Glutamatergic neuron (in vitro differentiated cells): ENCODE measurements at places on chromosomes 7 and 10.

- no peak for DNase-seq
These were observed 830.4 kb upstream of the COBL start for GRCh38 chr7:52146871-52147634.

DNA sequence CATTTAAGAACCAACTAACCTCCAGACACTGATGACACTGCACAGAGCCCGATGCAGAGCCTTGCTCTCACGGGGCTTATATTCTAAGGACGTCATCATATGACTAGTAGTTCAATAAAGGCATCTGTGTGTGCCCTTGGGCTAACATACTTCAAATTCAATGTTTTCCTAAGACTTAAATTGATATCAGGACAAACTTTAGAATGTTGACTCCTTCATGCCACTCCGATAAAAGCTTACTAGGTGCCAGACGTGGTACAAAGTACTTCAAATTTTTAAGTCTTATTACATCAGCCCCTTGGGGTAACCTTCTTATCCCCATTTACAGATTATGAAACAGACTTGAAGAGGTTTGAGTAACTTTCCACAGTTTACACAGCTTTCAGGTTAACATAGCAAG is 191.1 kb upstream of the PLXNA4 start:
- DNase-seq: no peak

DNA sequence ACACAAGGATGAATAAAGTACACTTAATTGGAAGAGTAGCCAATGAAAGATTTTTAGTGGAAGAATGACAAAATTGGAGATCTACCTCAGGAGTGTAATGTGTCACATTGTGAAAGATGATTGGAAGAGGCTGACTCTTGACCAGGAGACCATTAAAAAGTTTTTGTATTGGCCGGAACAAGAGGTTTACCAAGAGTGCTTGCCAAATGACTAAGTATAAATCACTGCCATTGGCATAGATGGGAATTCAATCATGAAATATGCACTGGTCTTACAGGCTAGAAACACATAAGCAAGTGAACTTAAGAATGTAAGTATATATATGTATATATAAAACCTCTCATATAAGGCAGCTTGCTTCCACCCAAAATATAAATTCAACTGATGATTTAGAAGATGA is 58.7 kb upstream of the TFEC start:
- no peak for DNase-seq

DNA sequence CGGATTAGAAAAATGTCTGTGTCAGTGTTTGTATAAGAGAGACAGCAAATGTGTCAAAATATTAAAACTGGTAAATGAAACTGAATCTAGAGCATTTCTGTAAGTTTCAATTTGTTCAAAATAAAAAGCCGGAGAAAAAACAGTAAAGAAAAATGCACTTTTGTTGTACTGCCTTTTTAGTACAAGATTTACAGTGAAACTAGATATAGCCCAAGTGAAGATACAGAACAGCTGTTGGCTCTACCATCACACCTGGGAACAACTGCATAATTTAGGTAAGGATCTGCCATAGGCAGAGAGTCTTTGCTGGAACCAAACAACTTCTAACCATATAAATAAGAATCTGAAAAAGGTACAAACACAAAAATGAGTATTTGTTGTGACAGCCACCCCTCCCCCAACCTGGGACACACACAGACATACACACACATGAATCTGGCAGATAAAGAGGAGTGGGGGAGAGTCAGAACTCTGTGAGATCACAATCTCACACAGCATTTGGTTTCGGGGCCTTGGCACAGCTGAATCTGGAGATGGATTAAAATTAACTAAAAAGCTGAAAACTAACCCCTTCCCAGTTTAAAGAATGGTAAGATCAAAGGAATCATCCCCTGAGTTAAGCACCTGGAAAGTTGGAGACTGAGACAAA is 54.8 kb downstream of the DPY19L1 start:
- DNase-seq: no peak

- no peak for DNase-seq
These were observed 66.8 kb downstream of the CD36 start for GRCh38 chr7:80705130-80705781.

DNA sequence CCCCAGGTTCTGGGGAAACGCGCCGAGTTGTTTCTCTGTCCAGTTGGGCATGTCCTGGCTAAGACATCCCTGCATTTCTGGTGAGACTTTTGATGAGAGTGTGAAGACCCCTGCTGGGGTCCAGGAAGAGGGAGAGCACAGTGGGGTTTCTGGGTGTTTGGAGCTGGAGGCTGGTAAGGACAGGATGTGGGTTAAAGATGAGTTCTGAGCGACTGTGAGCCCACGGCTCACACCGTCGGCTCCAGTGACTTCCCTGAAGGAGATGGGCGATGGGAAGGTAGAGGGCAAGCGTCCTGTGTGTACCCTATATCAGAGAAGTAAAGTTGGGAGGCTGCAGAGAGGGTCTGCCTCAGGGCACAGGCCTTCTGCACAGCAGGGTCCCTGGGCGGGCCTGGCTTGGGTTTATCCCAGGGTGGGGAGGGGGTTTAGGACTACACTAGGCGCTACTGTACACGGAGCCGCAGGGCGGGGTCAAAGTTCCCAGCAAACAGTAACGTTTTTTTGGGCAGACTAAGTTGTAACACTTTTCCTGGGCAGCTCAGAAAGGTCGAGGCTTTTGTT is 3.6 kb downstream of the EMX2 start:
- no peak for DNase-seq

- no peak for DNase-seq
These were observed 3.7 kb downstream of the MEOX2 start for GRCh38 chr7:15682751-15683245.

DNA sequence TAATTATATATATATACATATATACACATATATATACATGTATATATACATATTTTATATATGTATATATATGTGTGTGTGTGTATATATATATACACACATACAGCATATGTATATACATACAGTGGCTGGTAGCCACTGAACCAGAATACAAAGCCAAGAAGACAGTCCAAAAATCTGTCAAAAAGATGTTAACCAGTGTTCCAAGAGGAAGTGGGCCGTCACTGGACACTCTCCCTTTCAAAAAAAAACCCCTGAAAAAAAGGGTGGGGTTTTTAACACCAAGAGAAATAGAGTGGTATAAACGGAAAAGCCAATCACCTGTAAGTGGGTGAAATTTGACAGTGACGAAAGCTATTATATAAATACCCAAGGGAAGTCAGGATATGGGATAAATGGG is 31.1 kb upstream of the C1GALT1 start:
- DNase-seq: no peak

- DNase-seq: peak; percentile 1
These were observed 23.7 kb upstream of the LIMK1 start for GRCh38 chr7:74059681-74060588.

- peak; percentile 25 for DNase-seq
These were observed 4.2 kb downstream of the MKX start for GRCh38 chr10:27741173-27742091.

- no peak for DNase-seq
These were observed 52.3 kb downstream of the FOXP2 start for GRCh38 chr7:114466917-114467316.

- DNase-seq: no peak
These were observed 274.2 kb upstream of the HABP2 start for GRCh38 chr10:113278664-113279063.

DNA sequence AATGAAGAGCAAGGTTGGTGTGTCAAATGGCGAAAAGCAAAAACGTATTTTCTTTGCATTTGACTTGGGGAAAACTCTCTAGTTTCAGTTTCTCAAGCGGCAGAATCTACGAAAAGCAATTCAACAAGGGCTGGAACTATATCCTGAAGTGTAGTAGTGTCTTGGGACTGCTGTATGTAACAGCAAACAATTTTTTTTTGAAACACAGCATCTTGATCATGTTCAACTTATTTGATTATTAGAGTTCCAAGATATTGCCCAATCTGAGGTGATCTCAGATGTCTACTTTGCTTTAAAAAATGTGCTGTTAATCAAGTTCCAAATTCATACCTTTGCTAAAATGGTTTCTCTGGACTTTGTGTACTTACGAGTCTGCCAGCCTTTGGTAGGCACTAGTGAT is 120.6 kb downstream of the ZWINT start:
- no peak for DNase-seq

DNA sequence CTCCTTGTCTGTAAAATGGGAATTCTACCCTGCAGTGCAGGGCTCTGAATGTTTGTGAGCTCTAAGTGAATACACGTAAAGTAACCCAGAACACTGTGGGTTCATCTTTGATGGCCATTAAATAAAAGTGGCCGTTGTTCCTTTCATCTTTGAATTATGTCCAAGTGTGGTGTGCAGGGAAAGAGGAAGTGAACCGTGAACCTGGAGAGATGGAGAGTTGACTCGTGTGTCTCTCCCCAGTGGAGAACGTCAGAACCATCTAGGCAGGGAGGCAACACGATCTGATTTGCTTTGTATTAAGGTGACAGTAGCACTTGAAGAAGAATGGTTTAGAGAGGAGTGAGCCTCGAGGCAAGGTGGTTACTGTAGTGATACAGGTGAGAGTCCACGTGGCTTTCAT is 93.5 kb upstream of the GJD4 start:
- no peak for DNase-seq

GRCh38 chr7:12485845-12486244 is 82.2 kb upstream of the VWDE start:
- DNase-seq: no peak

DNA sequence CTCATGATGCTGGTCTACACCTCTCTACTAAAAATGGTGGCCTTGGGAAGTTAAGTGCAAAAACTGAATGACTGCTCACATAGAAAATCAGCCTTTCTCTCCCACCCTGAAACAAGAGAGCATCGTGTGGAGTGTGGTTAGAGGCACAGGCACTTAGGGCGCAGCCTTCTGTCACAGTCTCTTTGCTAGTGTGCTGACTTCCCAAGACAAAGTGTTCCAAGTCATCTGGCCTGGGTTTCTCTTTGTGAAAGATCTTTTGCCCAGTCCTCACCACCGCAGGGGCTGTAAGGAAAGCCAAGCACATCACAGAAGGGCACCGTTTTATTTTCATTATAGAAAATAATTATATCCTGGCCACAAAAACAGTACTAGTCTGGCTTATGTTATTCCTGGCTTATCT is 12.5 kb downstream of the STN1 start:
- no peak for DNase-seq

DNA sequence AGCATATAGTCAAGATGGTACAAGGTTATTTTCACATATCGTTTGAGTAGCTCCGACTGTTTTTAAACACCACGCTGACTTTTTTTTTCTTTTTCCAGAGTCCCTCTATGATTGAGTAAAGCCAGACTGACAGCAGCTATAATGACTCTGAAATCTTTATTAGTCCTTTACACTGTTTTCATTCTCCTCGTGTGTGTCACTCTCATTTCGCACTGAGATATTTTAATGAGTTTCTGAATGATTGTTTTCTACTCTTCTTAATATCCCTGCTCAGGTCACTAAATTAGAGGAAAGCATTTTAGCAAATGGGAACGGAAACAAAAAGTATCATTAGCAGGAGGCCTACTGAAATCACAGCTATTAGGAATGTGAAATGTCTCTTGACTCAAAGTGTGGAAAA is 162.3 kb upstream of the MTPN start:
- no peak for DNase-seq

DNA sequence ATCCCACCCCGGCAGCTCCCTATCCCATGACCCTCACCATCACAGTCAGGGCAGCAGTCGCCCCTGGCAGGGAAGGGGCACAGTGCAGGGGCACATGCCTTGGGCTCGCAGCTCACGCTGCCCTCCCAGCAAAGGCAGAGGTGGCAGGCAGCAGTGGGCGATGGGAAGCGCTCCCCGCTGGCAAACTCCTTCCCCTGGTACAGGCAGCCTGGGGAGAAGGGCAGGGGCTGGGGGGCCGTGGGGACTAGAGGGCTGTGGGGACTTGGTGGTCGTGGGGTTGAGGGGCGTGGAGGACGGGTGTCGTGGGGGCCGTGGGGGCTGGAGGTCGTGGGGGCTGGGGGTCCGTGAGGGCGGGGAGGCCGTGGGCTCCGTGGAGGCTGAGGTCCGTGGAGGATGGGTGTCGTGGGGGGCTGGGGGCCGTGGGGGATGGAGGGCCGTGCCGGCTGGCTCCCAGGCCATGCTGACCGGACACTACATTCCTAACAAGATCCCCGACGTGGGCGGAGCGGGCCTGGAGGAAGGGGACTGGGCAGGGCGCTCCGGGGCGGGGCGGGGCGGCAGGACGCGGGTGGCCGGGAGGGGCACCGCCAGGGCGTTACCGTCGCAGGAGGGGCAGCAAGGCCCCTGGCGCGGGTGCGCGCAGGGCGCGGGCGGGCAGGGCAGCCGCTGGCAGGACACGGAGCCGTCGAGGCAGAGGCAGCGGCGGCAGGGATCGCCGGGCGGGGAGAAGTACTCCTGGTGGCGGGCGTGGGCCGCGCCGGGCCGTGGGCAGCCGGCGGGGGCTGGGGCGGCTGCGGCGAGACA is 20.0 kb downstream of the KCP start:
- no peak for DNase-seq

DNA sequence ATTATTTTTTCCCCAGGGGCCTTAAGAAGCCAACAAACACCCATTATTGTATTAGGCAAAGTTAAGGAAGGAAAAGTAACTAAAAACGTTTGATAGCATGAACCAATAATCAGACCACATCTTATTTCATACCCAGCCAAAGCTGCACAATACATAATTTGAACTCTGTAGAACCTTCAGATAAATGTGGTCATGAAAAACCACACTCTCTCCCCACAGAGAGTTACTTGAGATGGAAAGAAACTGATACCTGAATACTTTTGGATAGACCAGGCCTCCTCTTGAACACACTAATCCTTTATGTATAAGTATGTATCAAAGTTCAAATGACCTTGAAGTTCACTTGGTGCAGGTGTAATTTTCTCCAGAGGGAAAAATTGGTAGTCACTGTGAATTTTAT is 146.6 kb upstream of the FAM13C start:
- DNase-seq: no peak

GRCh38 chr7:46948716-46949115 is 633.2 kb downstream of the TNS3 start:
- no peak for DNase-seq

- no peak for DNase-seq
These were observed 73.9 kb upstream of the ARMC3 start for GRCh38 chr10:22853906-22854447.

GRCh38 chr10:105793071-105793470 is 1152.0 kb downstream of the SORCS3 start:
- DNase-seq: no peak

GRCh38 chr7:139711991-139712743 is 65.6 kb downstream of the HIPK2 start:
- DNase-seq: no peak
